ENCODE measurements at places on chromosomes 16 and 17. TPM values are rescaled to one million over a fixed set of nuclear protein-coding genes. Genes with fewer than 3 reads are reported as not detected.

Gene KRT32
- not detected for polyA plus RNA-seq

Gene CPHXL2
- 0.47 TPM for polyA plus RNA-seq

Gene SLC5A10
- polyA plus RNA-seq: 0.51 TPM

Gene MYOCD
- polyA plus RNA-seq: 0.40 TPM

Gene DUSP3
- polyA plus RNA-seq: 41.6 TPM

Gene SULT1A4
- polyA plus RNA-seq: 4.9 TPM

Gene MAPT
- 439 TPM for polyA plus RNA-seq

Gene PMP22
- 129 TPM for polyA plus RNA-seq

Data from spinal cord (tissue), 10 donors.